ENCODE measurements at places on chromosomes 4 and X.

- DNase-seq, result no peak
Observed at GRCh38 chr4:169098054-169098497, 88.0 kb upstream of the CBR4 start.

DNA sequence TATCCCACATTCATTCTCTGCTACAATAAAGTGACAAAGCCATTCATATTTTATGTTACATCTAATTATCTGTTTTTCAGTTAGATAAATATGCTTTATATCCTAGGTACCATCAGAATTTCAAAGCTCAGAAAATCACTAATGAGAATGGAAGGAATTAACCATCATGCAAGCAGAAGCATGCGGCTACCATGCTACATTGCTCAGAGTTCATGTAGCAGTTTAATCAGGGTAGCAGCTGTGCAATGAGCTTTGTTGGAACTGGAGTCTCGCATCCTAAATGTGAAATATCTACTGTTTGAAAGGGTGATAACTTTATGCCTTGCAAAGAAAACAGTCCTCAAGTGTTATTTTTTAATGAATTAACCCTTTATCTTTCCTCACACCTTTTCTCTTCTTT, 77.5 kb downstream of the SNCA start:
- DNase-seq, result no peak

DNA sequence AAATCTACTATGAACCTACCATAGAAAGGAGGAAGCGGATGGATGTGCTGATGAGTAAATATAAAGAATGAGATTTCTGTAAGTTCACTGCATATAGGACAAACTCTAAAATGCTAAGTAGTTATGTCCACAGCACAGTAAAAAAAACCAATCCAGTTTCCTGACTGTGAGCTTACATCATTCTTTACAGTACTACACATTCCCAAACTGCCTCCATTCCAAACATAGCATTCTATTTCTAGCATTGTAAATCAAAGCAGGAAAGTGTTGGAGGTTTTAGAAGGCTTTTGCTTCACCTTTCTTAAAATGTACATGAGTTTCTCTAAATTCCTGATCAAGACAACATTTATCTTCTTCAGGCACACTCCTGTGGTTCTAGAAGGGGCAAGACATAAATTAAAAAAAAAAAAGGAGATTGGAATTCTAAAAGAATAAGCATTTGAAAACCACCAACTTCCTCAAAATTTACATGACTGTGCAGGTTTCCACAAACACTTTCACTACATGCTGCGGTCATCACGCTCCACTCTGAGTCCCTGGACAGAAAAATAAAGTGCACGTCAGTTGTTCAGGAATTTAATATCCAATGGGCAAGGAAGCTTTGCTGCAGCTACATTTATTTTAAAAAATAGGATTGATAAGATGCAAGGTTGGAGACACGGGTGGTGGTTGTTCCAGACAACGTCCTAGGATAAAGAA, 297.6 kb upstream of the STS start:
- DNase-seq, result no peak

GRCh38 chrX:85309717-85310116, 65.9 kb downstream of the ZNF711 start:
- DNase-seq, result no peak
